ENCODE measurements at places on chromosomes 4 and X. TPM values are rescaled to one million over a fixed set of nuclear protein-coding genes. Genes with fewer than 3 reads are reported as not detected.

The DIPK2B gene
- total RNA-seq: 0.24 TPM

The CT45A3 gene
- total RNA-seq: 0.72 TPM

The CWH43 gene
- total RNA-seq: 1.9 TPM

The GPRIN3 gene
- 6.3 TPM for total RNA-seq

The EDA2R gene
- 0.48 TPM for total RNA-seq

The RPA4 gene
- 3.4 TPM for total RNA-seq

The NCAPG gene
- total RNA-seq: 10.4 TPM

The SPATA4 gene
- total RNA-seq: 0.72 TPM

The NPY5R gene
- total RNA-seq: 5.8 TPM

The ARR3 gene
- total RNA-seq: not detected

The CC2D2A gene
- 65.7 TPM for total RNA-seq

The NOX1 gene
- 0.96 TPM for total RNA-seq

The DNAAF6 gene
- total RNA-seq: 0.48 TPM

The ZDHHC15 gene
- total RNA-seq: 2.9 TPM

The AMMECR1 gene
- 17.1 TPM for total RNA-seq

The ZCCHC12 gene
- total RNA-seq: not detected

The FMR1NB gene
- not detected for total RNA-seq

The SLITRK2 gene
- total RNA-seq: 1.2 TPM
